ENCODE measurements at places on chromosomes 2 and 18. TPM values are rescaled to one million over a fixed set of nuclear protein-coding genes. Genes with fewer than 3 reads are reported as not detected.

DNA sequence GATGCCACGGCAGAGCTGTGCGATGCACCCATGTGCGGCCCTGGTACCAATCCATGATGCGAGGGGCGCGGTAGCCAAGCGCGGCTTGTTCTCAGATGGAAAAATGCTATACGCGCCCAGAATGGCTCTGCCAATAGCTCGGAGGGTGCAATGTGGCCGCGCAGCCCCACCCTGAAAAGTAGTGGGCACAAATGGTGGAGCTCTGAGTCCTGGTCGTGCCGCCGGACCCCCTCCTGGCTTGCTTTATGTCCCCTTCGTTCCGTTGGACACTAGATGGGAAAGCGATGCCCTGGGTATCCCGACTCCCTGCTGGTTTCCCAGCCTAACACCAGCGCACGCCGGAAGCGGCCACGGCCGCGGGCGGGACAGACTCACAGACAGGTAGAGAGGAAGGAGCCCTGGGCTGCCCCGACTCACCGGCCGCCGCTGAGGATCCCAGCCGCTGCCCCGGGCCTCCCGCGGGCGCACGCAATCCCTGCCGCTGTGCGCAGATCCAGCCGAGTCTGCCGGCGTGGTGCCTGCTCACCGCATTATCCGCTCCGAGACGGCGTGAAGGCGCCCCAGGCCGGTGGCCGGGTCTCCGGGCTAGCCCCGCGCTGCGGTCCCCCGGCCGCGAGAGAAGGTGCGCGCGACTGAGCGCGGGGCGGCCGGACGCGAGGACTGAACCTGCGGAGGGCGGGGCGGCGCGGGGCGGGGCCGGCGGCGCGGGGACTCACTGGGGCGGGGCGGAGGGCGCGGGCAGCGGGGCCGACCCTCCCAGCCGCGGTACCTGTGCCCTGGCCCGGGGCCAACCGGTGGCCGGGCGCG is at the start of gene CDC42EP3:
Gene CDC42EP3 (minus strand): TSS at position 634 of the 807 bp plus-strand sequence. CDS start 25,055 bp downstream, outside the sequence.
- peak; percentile 82 for DNase-seq

- DNase-seq: peak; percentile 11
Observed at GRCh38 chr2:232139171-232139594, 177.7 kb downstream of the DIS3L2 start.

DNA sequence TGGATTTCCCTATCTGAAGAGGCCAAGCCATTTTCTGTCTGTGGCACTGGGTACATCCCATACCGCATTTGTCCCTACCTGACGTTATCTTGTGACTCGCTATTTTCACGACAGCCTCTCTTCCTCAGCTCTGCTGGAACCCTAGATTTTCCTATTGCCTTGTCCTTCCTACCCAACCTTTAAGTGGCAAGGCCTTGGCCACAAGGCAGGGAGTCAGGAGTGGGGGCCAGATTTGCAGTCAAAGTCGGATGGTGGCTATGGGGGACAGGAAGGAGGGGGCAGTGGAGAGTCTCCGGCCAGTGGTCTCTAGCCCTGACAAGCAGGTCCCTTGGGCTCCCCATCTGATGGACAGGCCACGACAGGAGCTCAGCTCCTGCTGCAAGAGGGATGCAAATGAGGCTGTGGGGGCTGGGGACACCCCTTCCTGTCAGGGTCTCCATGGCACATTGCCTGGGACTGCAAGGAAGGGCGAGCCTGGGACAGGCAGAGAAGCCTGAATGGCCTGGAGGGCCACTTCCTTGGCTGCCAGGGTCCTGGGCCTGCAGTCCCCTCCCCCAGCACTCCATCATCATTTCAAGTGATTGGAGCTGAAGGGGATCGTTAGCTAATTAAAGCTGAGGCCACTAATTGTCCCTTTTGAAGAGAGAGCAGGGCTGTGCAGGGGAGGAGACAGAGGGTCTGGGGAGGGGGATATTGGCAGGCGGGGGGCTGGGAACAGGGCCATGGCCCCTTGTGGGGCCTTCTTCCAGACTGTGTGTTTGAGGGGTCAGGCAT is 6.3 kb upstream of the ECEL1 start:
- DNase-seq: no peak

DNA sequence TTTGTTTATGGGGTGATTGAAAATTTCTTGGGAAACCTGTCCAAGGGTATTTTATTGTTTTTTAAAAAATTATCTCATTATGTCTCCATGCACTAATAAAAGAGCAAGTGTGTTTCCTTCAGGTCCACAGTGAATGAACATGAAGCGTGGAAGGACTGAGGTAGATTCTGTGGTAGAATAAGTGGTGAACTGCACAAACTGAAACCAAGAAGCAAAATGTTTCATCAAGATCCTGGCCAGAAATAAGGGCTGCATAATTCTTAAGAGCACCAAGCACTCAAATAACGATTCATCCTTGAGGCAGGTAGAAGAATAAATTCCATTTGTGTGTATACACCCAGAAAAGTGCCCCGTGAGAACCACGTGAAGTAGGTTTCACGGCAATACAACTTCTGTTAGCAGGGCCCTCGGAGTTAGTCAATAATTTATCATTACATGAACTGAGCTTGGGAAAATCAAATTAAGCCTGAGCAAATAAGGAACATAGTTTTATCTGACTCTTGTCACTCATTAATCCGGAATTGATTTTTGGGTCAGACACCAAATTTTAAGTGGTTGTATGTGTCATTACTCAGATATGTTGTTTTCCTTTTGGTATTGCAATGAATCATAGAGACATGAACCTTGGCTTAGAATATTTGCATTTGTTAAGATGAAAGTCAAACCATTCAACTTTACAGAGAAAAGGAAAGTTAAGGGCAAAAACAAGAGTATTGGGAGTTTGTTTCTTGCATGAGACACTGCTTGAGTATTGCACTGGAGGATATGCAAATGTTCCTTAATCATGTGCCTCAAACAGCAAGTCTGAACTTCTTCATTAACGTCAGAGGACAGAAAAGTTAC is 472.6 kb upstream of the NETO1 start:
- no peak for DNase-seq

GRCh38 chr2:74457549-74458131 is 598 bp upstream of the WBP1 start:
- DNase-seq: peak; percentile 91

DNA sequence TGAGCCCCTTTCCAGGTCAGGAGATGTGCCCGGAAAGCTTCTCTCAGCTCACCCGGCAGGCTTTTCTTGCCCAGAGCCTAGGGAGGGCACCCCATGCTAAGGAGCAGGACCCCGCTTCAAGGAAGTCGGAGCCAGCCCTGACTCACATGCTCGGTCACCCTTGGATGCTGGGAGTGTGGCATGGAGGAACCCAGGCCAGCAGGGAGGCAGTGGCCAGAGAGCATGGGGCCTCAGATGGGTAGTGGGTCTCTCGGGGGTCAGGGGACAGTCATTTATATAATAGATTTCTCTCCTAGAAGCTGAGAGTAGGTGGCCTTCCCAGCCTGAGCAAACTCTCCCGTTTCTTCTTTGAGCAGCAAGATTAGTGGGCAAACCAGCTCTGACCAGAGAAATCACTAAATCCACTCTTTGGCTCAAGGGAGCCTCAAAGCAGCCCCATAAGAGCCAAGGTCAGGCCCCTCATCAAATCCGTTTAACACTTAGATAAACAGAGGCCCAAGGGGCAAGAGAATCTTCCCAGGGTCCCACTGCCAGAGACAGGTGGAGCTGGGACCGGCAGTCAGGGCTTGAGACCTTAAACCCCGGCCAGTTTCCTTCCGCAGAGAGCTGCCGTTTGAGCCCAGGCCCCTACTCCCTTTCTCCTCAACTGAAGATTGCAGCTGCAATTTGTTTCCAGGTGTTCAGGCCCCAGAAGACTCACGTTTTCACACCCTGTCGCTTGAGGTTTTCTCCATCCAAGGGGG is 113.1 kb downstream of the CYP26B1 start:
- no peak for DNase-seq

- no peak for DNase-seq
Observed at GRCh38 chr2:215614296-215614695, 178.4 kb upstream of the FN1 start.

- peak; percentile 17 for DNase-seq
Observed at GRCh38 chr18:47163241-47163640, 12.9 kb downstream of the IER3IP1 start.

GRCh38 chr2:30561349-30561748 is 114.3 kb downstream of the LCLAT1 start:
- DNase-seq: no peak

- no peak for DNase-seq
Observed at GRCh38 chr2:66032226-66032775, 402.6 kb upstream of the MEIS1 start.

IL1RN gene
- total RNA-seq: 4.6 TPM

CDK15 gene
- total RNA-seq: not detected

- no peak for DNase-seq
Observed at GRCh38 chr2:102637358-102637757, 18.0 kb downstream of the SLC9A2 start.

LTBP1 gene
- total RNA-seq: 0.26 TPM

DNA sequence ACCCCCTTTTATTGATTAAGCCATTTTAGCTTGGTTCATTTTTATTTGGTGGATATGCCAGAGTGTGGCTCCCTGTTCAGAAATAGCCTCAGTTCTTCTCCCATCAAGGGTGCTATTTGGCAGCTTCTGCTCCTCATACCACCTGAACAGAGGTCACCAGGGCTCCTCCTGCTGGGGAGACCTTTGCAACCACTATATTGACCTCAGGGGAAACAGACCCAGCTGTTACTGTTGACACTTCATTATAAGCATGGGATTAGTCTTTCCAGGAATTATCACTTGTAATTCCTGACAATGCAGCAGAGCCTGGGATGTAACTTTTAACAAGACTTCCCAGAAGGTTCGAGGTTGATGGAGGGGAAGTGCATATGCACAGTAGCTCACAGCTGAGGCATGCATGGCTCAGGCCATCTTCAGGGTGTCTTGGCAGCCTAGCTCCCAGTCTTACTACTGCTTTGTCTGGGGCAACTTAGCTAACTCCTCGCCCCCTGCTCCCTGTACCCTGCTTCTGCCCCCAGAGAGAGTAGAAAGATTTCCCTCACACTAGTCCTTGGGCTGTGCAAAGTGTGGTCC is 239.4 kb upstream of the SPRED2 start:
- DNase-seq: no peak

GRCh38 chr2:232367591-232368233 is 10.8 kb upstream of the ALPP start:
- no peak for DNase-seq

DNA sequence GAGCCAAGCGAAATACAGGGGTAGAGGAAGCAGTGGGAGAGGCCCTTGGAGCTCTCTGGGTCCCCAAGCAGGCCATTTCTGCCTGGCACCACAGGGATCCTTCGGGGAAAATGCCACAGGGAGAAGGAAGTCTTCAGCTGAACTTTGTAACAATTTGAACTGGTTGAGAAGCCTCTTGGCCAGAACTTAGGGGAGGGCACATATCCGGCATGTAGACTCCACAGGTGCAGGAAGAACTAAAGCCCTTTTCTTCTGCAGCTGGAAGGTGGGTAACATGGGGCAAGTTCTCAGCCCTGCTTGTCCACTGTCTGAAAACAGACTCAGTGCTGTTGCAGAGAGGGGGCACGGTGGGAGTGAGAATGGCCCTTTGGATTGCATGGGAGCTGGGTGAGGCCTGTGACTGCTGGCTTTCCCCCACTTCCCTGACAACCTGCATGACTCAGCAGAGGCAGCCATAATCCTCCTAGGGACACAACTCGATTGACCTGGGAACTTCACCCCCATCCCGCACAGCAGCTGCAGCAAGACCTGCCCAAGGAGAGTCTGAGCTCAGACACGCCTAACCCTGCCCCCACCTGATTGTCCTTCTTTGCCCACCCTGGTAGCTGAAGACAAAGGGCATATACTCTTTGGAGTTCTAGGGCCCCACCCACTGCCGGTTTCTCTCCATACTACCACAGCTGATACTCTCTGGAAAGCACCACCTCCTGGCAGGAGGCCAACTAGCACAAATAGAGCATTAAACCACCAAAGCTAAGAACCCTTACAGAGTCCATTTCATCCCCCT is 101.6 kb upstream of the FAM136A start:
- no peak for DNase-seq

GRCh38 chr18:48219037-48219809 is 190.0 kb downstream of the ZBTB7C start:
- no peak for DNase-seq

DNA sequence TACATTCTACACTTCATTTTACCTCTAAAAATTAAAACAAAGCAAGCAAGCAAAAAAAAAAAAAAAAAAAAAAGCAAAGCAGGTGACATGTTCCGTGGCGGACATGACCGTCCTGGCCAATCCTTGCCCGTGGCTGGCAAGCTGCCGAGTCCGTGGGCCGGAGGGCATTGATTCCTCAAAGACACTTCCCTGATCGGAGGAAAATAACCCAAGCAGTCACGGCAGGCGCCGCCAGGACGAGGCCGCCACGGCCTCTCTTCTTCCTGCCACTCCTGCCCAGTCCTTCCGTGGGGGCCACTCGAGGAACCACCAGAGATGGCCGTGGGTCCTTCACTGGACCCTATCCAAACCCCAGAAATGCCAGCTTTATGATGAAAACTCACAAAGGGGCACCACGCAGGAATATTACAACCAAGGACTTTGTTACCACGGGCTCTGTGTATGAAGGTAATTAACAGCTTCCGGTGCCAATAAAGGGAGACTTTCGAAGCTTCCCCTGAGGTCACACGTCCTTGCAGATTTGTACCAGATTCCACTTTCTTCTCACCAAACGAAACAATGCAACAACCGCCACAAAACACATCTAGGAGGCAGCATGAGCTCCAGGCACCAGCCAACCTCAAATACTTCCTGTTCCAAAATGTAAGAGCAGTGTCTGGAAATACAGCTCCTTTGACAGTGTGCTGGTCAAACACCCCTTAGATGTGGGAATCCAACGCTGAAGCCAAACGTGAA is 170.3 kb downstream of the HDAC4 start:
- no peak for DNase-seq

DNA sequence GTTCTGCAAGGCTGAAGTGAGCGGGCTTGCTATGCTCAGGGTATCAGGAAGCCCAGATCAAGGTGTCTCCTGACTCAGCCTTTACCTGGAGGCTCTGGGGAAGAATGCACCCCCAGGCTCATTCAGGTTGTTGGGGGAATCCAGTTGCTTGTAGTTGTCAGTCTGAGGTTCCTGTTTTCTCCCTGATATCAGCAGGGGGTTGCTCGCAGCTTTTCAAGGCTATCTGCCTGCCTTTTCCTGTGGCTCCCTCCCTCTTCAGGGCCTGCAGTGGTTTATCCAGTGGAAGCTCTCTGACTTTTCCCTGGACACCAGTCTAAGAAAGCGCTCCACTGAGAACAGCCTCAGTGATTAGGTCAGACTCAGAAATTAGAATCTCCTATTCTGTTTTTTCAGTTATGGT is 116.6 kb downstream of the PTPRM start:
- DNase-seq: no peak

DNA sequence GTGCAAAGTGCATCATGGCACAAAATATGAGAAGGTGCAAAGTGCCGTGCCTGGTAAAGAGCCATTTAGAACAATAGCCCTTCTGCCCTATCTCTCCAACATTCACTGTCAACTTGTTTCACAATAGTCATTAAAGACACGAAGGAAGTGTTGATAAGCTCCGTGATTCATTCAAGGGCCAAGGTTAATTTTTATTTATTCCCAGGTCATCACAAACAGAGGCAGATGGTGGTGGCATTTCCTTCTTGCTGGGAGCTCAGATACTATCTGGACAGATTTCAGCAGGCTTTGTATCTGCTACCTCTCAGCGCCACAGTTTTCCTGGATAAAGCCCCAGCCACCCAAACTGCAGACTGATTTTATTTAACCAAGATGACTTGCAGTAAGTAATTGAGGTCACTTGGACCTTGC is 309.3 kb downstream of the ZNF521 start:
- DNase-seq: no peak
